Left ventricle myocardium superior (tissue), 1 donor: ENCODE measurements at places on chromosomes 2 and 18. TPM values are rescaled to one million over a fixed set of nuclear protein-coding genes. Genes with fewer than 3 reads are reported as not detected.

NAT8 gene
- not detected for total RNA-seq

ACP1 gene
- total RNA-seq = 72.9 TPM

ABCB11 gene
- total RNA-seq = 0.25 TPM

ALPP gene
- not detected for total RNA-seq

TNFAIP6 gene
- total RNA-seq = 2.4 TPM

NCKAP5 gene
- 2.8 TPM for total RNA-seq

STAT4 gene
- total RNA-seq = 0.57 TPM

GPR45 gene
- not detected for total RNA-seq

IL37 gene
- not detected for total RNA-seq

DOCK10 gene
- 2.3 TPM for total RNA-seq

C2orf66 gene
- not detected for total RNA-seq

TMEM87B gene
- 4.7 TPM for total RNA-seq

SYT4 gene
- 1.9 TPM for total RNA-seq

TMEFF2 gene
- 0.10 TPM for total RNA-seq

ORC4 gene
- 49.2 TPM for total RNA-seq

RAB6C gene
- total RNA-seq = 0.25 TPM

PTPN4 gene
- 41.1 TPM for total RNA-seq

TSGA10 gene
- total RNA-seq = 4.7 TPM

PSMA8 gene
- total RNA-seq = 0.20 TPM

TOGARAM2 gene
- total RNA-seq = 43.9 TPM

LRRTM4 gene
- total RNA-seq = 0.69 TPM

FBXO36 gene
- total RNA-seq = 0.55 TPM

RAPGEF4 gene
- total RNA-seq = 16.6 TPM

SCYGR4 gene
- total RNA-seq = not detected

HOXD4 gene
- 0.22 TPM for total RNA-seq

RAX gene
- not detected for total RNA-seq

CLHC1 gene
- 9.4 TPM for total RNA-seq

ABHD1 gene
- 2.0 TPM for total RNA-seq

REG1B gene
- not detected for total RNA-seq

SPR gene
- total RNA-seq = 55.8 TPM

TLX2 gene
- not detected for total RNA-seq

FLACC1 gene
- 5.0 TPM for total RNA-seq

VWC2L gene
- not detected for total RNA-seq

GAD1 gene
- total RNA-seq = not detected

ZEB2 gene
- total RNA-seq = 83.2 TPM

ANXA4 gene
- 24.7 TPM for total RNA-seq

KANSL1L gene
- 17.4 TPM for total RNA-seq
